ENCODE measurements at places on chromosomes 13 and 19. TPM values are rescaled to one million over a fixed set of nuclear protein-coding genes. Genes with fewer than 3 reads are reported as not detected.

GRCh38 chr19:10361569-10362011 lies 18.8 kb downstream of the TYK2 start:
- no peak for DNase-seq

DNA sequence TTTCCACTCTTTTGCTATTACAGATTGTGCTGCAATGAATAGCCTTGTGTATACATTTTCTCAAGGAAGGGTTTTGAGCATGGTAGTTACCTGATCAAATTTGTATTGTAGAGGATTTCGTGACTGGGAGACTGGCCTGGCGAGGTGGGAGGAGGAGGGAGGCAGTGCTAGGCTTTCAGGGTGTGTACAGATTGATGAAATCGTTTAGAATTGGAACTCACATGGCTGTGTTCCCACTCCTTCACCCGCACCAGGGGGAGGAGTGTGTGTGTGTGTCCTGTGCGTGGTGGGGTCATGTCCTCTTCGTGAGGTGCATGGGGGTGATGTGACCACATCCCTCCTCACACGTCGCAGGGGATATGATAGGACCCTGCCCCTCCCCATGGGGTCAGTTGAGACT lies 8.3 kb downstream of the PGLYRP1 start:
- DNase-seq, result no peak

Gene RLN3
- not detected for total RNA-seq

Gene LRRC63
- 0.20 TPM for total RNA-seq

- no peak for DNase-seq
Measured at GRCh38 chr13:61128850-61129645, 286.6 kb downstream of the PCDH20 start.

Gene LILRB1
- 2.6 TPM for total RNA-seq

GRCh38 chr13:58773280-58773859 lies 1141.8 kb downstream of the PCDH17 start:
- no peak for DNase-seq

DNA sequence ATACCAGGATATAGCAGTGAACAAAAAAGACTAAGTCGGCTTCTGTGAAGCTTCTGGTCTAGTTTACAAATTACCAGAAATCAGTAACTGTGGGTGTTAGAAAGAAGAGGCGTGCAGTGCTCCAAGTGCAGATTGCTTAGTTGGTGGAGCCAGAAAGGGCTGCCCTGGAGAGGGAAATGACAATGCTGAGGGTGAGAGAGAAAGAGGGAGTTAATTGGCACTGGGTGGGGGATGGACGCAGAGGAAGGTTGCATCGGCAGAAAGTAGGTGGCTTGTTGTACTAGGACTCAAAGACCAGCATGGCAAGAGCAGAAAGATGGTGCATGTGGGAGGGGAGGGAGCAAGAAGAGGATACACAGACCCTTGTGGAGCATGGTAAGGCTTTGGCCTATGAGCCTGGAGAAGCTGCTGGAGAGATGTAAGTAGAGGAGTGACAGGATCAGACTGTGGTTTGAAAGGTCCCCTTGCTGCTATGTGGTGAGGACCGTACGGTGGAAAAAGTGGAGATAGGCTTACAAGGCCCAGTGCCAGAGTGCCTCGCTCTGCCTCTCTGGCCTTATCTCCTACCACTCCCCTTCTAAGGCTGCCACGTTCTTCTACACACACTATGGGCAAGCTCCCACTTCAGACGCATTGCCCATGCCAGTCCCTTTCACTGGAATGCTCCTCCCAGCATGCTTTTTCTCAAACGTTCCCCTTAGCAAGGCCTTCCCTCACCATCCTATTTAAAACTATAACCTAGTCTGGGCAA lies 13.5 kb downstream of the SMG9 start:
- no peak for DNase-seq

DNA sequence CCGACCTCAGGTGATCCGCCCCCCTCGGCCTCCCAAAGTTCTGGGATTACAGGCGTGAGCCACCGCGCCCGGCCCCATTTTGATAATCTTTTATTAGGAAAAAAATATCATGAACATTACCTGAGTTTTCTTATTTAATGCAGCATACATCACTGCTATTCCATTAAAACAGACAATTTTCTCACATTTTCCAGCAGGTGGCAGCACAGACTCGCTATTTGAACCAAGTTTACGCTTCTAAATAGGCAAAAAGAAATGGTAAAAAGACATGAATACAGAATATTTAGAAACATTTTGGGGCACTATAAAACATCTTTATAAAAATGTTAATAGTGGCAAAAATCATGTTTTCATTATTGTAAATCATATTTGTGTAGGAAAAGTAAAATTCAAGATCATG lies 903.1 kb downstream of the SLITRK6 start:
- DNase-seq, result no peak

GRCh38 chr13:49146950-49147355 lies 73.2 kb upstream of the MLNR start:
- no peak for DNase-seq

- no peak for DNase-seq
Measured at GRCh38 chr13:42626176-42626860, 52.4 kb downstream of the TNFSF11 start.

DNA sequence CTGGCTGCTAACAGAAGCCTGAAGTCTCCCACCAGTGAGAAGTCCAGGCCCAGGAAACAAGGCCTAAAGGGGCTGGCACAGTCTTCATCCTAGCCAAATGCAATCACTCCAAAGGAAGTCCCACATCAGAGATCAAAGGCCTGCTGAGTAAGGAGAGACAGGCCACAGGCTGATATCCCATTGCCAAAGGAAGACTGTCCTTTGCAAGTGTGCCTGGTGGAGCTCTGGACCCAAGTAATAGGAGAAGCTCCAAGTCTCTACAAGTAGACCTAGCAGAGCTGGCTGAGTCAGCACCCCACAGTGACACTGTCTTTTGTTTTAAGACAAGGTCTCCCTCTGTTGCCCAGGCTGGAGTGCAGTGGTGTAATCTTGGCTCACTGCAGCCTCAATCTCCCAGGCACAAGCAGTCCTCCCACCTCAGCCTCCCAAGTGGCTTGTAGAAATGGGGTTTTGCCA lies 4.5 kb downstream of the DBP start:
- no peak for DNase-seq

DNA sequence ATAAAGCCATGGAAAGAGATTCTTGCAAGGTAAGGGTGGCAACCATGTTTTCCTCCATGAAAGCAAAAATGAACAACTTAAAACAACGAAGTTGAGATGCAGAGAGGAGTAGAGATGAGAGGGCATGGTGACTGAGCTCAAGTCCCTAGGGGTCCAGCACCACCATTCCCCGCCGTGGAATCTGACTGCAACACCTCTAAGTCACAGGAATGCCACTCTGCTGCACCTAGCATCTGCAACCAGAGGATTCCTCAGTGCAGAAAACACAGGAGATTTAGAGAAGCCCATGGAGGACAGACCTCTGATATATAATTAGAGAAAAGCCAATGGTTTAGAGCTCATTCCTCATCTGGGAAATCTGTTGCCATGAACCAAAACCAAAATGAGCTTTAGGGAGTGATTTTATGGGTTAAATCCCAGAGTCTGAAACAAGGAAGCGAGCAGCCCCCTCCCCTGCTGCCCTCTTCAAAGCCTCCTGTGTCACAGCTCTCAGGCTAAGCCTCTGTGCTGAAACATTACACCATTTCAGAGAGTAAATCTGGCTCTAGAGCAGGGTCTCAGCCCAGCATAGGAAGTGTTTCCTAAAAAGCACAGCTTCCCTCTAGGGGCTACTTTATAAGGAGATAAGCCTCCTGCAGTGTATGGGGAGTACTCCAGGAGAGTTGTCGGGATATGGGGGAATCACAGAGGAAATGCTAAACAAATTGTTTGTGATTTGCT lies 1043.6 kb downstream of the UQCRFS1 start:
- DNase-seq, result no peak

GRCh38 chr19:45954156-45954555 lies 19.5 kb downstream of the NOVA2 start:
- no peak for DNase-seq

DNA sequence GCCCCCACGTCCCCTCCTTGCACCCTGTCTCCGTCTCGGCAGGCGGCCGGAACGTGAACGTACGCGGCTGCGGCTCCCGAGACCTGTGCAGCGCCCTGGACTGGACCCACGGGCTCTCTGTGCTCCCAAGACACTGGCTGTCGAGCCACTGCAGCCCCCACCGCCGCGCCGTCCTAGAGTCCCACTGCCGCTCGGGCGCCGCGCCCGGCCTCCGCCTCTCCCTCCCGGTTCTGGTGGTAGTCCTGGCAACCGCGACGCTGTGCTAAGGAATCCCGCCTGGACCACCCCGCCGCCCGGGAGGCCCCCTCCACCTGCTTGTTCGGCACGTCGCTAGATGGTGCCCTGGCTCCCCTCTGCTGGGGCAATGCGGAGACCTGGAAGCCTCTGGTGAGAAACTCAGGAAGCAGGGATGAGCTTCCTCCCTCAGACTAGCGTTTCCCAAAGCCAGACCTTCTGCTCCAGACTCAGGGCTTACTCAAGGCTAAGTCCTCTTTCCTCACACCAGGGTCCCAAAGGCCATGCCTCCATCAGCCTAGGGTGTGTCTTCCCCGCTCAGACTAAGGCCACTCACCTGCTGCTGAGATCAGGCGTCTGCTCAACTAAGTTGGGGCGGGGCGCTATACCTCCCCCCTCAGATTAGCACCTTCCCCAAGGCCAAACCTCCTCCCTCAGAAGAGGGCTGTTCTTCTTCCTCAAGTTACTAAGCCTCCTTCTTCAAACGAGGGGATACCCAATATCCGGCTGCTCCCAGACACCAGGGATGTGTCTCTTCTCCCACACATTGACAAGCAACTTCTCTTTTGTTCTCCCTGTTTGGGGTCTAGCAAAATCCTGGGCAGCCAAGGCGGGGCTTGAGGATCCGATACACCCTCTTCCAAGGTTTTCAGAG lies 16.1 kb upstream of the IRGC start:
- DNase-seq, result no peak

Gene SAE1
- total RNA-seq, result 22.0 TPM

Gene IZUMO2
- not detected for total RNA-seq

GRCh38 chr13:111503376-111503775 lies 182.9 kb downstream of the TEX29 start:
- no peak for DNase-seq

- no peak for DNase-seq
Measured at GRCh38 chr13:35498231-35498630, 21.7 kb upstream of the MAB21L1 start.

DNA sequence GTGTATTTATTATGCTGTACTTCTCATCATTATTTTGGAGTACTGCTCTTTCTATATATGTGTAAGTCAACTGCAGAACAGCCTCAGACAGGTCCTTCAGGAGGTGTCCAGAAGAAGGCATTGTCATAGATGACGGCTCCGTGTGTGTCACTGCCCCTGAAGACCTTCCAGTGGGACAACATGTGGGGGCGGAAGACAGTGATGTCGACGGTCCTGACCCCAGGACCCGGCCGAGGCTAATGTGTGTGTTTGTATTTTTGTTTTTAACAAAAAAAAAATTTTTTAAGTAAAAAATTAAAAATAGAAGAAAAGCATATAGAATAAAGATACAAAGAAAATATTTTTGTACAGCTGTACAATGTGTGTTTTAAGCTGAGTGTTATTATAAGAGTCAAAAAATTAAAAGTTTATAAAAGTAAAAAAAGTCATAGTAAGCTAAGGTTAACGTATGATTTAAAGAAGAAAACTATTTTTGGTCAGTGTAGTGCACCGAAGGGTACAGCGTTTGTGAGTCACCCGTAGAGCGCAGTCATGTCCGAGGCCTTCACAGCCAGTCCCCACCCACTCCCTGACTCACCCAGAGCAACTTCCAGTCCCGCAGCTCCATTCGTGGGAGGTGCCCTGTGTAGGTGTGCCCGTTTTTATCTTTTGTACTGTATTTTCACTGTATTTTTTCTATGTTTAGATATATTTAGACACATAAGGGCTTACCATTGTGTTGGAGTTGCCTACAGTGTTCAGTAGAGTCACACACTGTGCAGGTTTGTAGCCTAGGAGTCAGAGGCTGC lies 42.2 kb upstream of the SPACA7 start:
- no peak for DNase-seq

DNA sequence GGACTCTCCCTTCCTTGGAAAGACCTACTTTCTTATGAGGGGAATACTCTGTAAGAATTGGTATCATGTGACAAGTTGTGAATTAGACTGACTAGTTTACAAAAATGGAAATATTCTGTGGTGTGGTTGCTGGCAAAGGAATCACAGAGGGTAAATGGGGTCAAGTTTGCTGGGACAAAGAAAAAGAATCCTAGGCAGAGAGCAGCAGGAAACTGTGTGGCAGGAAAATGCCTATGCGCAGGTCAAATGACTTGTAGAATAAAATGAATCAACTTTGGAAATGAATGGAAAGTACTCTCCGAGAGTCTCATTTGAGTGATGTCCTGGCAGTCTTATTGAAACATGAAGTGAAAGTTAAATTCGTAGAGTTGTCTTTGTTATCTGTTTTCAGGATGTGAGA lies 1250.7 kb downstream of the UQCRFS1 start:
- DNase-seq, result no peak

Gene CEACAM18
- not detected for total RNA-seq

GRCh38 chr19:28511655-28512054 lies 701.3 kb downstream of the UQCRFS1 start:
- no peak for DNase-seq

GRCh38 chr13:93079294-93079693 lies 147.3 kb upstream of the GPC6 start:
- DNase-seq, result no peak

GRCh38 chr19:10005632-10006334 lies 4.5 kb downstream of the COL5A3 start:
- no peak for DNase-seq
